Testis (tissue), 5 donors: ENCODE measurements at places on chromosomes 5 and 9.

GRCh38 chr5:132425975-132426524, 56.5 kb downstream of the SLC22A5 start:
- DNase-seq, result no peak

DNA sequence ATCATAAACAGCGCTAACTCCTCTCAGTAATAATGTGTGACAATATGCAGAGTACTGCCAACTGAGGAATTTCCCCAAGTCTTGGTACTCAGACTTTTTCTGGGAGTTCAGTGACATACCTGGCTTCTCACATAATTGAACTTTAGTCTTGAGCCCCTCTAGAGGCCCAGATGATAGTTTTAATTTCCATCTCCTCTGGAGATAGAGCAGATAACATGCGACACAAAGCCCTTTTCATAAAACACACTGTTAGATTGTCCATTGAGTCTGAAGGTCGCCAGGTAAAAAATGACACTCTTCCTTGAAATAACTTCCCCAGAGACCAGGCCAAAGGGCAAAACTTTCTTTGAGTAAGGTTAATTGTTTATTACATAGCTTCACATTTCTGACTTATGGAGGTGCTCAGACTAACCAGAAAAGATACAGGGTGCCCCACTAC, 476.0 kb downstream of the RASEF start:
- no peak for DNase-seq

DNA sequence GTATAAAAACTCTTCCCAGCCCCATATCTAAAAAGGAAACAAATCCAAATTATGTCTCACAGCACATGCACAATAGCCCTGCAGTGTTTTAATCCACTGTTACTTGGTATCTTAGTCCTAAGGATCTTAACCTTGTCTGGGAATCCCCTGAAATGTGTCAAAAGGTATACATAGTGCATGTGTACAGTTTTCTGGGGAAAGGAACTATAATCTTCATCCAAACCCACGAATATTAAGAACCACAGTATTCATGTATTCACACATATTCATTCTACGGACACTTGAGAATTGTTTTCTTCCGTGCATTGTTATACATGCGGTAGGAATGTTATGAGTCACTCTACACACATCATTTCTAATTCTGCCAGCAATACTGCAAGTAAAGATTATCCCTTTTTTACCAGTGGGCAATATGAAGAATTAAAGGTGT, 47.8 kb upstream of the SNX2 start:
- DNase-seq, result no peak

GRCh38 chr5:31027721-31028120, 165.8 kb upstream of the CDH6 start:
- no peak for DNase-seq

- no peak for DNase-seq
These were observed 19.2 kb downstream of the NOTCH1 start for GRCh38 chr9:136526625-136527066.

- no peak for DNase-seq
These were observed 55.9 kb downstream of the ADRB2 start for GRCh38 chr5:148882332-148882731.

GRCh38 chr5:80246995-80247729, 8.7 kb downstream of the SERINC5 start:
- DNase-seq, result peak; percentile 72

- no peak for DNase-seq
These were observed 30.1 kb upstream of the AUH start for GRCh38 chr9:91391818-91392217.

- DNase-seq, result no peak
These were observed at the start of gene ANXA1 for GRCh38 chr9:73151653-73152542. TSS of gene ANXA1 (plus strand) at chr9:73151865. CDS start at chr9:73158536, 6,671 bp downstream.

- no peak for DNase-seq
These were observed 90.3 kb downstream of the SH3GL2 start for GRCh38 chr9:17669206-17669605.

- no peak for DNase-seq
These were observed 79.2 kb downstream of the MEGF10 start for GRCh38 chr5:127369796-127370195.

GRCh38 chr5:141557681-141558136, 61.1 kb downstream of the DIAPH1 start:
- peak; percentile 93 for DNase-seq

GRCh38 chr5:123181394-123181801, 92.4 kb downstream of the PRDM6 start:
- no peak for DNase-seq

DNA sequence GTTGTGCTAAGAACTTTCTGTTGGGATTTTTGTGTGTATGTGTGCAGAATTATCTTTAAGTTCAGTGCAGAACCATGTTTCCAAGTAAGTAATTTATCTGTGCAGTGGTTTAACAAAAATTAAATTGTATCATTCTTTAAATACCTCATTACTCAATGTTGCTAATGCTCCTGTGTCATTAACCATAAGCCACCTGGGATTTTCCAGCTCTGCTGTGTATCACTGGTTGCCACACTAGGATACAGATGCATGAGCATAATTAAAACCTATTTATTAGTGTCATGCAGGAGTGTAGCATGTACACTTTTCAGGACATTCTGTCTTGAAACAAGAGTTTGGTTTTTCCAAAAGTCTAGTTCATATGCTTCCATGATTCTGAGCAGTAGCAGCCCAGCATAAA, 120.4 kb upstream of the PTGER4 start:
- no peak for DNase-seq

DNA sequence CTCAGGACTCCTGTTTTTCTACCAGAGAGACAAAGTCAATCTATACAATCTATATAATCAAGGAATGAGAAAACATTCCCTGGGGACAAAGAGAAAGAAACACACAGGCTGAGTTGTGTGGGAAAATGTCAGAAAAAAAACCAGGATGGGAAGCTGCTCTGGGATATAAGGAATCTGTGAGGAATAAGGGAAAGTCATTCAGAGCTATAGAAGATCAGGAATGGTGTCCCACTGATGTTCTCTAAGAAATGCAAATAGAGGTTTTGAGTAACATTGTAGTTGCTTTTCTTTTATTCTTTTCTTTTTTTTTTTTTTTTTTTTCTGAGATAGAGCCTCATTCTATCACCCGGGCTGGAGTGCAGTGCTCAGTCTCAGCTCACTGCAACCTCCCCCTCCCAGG, 605.9 kb upstream of the KLF4 start:
- DNase-seq, result no peak

DNA sequence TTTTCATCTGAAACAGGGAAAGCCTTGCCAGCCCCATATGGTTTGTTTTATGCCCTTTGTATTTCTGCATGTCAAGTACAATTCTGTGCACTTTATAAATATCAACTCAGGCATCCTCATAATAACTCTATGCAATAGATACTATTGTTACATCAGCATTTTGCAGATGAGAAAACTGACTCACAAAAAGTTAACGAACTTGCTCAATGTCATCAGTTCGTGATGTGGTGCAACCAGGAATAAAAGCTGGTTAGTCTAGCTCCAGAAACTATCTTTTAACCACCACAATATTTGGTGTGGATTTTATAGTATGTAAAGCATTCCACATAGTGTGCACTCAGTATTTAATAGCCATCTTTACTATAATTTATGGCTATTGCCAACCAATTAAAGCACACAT, 134.9 kb downstream of the MRPS30 start:
- no peak for DNase-seq

GRCh38 chr9:90333226-90333625, 309.4 kb downstream of the DIRAS2 start:
- no peak for DNase-seq

DNA sequence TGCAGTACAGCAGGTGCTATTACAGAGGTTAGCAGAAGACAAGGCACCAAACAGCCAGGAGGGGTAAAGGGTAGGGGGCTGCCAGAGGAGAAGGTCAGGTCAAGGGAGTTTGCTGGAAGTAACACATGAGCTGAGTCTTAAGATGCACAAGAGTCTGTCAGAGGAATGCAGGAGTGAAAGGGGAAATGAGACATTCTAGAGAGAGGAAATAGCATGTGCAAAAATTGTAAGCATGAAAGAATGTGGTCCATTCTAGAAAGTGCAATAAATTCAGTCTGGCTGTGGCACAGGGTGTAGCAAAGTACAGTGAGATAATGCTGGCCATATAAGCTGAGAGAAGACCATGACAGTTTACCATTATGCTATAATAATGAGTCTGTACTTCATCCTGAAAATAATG, 6.6 kb downstream of the GOLGA1 start:
- DNase-seq, result no peak

GRCh38 chr9:87869082-87869481, 13.6 kb upstream of the SPATA31E1 start:
- DNase-seq, result no peak

- DNase-seq, result no peak
These were observed 408.3 kb downstream of the MED10 start for GRCh38 chr5:5969942-5970483.

DNA sequence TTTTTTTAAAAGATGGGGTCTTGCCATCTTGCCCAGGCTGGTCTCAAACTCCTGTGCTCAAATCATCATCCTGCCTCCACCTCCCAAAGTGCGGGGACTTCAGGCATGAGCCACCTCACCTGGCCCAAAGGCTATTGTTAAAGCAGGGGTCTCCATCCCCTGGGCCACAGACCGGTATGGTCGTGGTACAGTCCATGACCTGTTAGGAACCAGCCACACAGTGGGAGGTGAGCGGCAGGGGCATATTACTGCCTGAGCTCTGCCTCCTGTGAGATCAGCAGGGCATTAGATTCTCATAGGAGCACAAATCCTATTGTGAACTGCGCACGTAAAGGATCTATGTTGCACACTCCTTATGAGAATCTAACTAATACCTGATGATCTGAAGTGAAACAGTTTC, 7.3 kb upstream of the NOL6 start:
- DNase-seq, result no peak

- no peak for DNase-seq
These were observed 262.5 kb upstream of the GRIN3A start for GRCh38 chr9:102000956-102001355.

DNA sequence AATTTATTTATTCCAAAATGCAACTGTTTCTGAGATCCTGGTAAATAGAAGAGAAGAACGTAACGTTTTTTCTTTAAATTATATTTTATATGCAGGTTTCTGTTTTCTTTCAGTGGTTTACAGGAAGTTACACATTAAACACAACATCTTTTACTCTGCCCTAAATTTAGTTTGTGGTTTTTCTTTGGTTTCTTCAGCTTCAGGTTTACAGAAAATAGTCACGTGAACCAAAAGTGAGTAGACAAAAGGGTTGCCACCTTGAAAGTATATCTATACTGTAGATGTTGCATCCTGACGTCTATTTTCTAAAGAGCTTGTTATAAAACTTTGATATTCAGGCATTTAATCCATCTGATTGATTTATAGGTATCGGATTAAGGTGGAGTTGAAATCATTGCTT, 1236.6 kb downstream of the MAT2B start:
- no peak for DNase-seq

- no peak for DNase-seq
These were observed 128.7 kb downstream of the ENTREP1 start for GRCh38 chr9:69453746-69454145.

DNA sequence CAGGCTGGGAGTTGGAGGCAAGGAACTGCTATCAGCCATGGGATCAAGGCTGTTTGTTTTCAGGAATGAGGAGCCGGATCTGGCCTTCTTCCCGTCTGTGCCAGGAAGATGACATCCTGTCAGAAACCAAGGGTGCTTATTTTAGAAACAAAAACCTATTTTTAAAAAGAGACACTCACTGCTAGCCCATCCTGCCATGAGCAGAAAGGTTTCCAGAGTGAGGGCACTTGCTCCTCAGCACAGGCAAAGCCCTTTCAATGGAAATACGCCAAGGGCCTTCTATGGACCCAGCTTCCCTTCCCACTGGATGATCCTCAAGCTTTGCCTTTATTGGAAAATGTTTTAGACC, 132.6 kb upstream of the FSTL4 start:
- DNase-seq, result no peak

- no peak for DNase-seq
These were observed 22.1 kb downstream of the MRRF start for GRCh38 chr9:122286764-122287163.

- no peak for DNase-seq
These were observed 38.4 kb downstream of the PLAC8L1 start for GRCh38 chr5:146066968-146067367.

DNA sequence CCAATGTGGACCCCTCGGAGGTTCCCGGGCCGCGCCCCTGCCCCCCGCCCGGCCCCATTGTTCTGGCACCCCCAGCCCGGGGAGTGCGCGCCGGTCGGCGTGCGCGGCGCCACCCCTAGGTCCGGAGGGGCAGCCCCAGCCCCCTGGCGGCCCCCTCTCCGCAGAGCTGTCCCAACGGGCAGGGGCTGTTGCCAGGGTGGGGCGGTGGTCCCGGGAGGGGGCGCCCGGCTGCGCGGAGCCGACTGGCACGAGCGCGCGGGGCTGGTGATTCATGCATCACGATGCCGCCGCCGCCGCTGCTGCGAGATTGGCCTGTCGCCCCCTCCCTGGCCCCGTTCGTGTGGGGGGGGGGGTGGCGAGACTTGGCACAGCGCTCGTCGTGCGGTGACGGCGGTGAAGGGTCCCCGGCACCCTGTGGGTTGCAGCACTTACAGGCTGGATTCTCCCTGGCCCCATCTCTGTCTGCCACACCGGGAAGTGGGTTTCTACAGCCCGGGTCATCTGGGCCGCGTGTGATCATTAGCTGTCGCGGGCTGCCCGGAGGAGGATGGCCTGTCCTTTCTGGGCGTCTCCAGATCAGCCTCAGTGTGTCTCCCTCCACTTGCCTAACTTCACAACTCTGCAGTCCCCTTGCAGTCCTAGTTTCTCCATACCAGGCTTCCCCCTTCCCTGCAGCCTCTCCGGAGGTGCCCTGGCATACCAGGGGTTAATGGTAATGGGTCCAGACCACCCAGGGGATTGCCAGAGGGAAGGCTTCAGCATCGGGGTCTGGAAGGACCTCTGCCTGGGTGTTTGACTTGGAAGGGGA, 858 bp downstream of the NCS1 start:
- no peak for DNase-seq

DNA sequence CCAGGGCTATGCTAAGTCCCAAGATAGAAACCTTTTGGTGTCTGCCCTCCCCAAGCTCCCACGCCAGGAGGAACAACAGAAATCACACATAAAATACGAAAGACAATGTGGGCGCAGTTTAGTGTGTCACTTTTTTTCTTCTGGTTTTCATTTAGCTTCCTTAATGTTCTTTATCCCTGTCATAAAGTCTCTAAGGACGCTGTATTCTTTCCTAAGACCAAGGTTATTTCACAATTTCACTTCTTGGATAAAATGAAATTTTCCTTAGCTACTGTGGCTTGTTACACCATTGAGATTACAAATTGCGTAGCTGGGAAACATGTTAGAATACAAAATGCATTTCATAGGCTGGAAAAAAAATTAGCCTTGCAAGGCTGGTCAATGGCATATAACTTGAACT, 85.4 kb downstream of the GLIS3 start:
- no peak for DNase-seq
